ENCODE measurements at places on chromosomes 12 and 14. TPM values are rescaled to one million over a fixed set of nuclear protein-coding genes. Genes with fewer than 3 reads are reported as not detected.

The CMKLR1 gene
- 6.1 TPM for polyA plus RNA-seq

DNA sequence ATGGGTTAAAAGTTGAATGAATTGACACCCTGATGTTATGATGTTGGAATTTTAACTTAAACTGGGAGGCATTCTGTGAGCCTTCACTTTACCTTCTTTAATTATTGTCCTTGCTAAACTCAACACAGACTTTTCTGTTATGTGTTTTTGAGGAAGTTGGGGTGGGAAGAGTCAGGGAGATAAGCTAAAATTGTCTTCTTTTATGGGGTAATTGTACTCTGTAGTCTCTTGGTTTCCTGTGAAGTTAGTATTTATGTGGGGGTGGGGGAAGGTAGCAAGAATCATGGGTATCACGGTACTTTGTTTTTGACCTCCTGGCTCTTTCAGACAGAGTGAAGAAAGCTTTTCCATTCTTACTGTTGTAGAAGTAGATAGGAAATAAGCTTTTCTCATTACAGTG, 32.9 kb downstream of the RAB21 start:
- no peaks in the 10 kb centered on the region for H3K36me3 ChIP-seq
- no peak overlapping the region for H3K27ac ChIP-seq
- peaks cover 20% of the 10 kb centered on the region for H3K4me1 ChIP-seq
- no peak for DNase-seq

DNA sequence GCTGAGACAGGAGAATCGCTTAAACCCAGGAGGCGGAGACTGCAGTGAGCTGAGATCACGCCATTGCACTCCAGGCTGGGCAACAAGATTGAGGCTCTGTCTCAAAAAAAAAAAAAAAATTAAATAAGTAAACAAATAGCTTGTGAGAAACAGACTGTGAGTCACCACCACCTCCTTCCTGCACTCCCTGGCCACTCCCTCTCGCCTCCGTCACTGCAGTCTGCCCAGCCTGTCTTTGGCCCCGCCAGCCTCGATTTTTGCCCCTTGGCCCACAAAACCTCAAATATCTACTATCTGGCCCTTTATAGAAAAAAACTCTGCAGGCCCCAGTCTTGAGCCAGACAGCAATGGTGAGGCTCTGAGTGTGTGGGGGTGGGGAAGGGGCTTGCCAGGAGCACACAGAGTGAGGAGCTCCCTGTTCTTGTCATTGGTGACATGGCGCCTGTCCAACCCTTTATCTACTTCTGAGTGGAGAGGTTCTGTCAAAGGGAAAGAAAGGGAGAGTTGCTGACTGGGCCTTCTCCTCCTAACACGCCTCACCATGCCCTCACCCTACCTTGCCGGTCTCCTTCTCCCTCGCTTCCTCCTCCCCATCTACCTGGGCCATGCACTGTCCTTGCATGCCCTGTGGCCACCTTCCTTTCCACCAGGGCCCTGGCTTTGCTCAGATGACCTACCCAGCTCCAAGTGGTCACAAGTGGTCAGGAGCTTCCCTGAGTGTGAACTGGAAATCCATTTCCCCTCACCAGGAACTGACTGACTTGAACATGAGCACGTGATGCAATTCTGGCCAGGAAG, 22.1 kb downstream of the LGMN start:
- H3K27me3 ChIP-seq, result no peaks in the 10 kb centered on the region
- no peaks in the 10 kb centered on the region for H3K36me3 ChIP-seq

The SERPINA1 gene
- polyA plus RNA-seq, result 11.2 TPM

DNA sequence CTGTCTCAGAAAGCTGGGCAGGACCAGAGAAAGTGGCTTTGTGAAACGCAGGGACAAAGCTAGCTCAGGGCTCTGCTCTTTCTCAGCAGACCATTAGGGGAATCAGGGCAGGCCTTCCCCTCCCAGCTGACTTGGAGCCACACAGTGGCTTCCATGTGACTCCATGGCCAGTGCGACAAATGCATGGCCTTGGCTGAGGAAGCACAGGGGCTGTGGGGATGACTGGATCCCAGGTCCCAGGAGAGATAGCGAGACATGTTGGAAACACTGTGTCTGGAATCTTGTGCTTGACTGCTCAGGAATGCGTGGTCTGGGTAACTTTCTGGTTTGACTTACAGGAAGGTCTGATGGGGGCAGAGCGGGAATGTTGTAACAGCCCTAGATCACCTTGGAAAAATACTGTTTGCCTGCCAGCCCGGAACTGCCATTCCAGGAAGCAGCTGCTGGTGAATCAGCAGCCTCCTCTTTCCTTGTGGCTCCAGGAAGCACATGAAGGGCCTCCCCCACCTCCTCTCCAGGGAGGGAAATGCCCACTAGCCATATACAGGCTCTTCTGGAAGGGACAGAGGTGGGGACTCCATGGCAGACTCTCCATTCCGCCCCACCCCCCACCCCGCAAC, 133.5 kb upstream of the HIF1A start:
- peak; percentile 91 for DNase-seq
- no peaks in the 10 kb centered on the region for H3K36me3 ChIP-seq
- peak overlapping the region; percentile 95 for H3K27ac ChIP-seq
- H3K4me1 ChIP-seq, result peaks cover 61% of the 10 kb centered on the region

The C12orf54 gene
- polyA plus RNA-seq, result 5.6 TPM

GRCh38 chr14:93884950-93885349, 42.2 kb upstream of the FAM181A start:
- H3K4me3 ChIP-seq, result no peak overlapping the region
- no peaks in the 10 kb centered on the region for H3K4me1 ChIP-seq
- H3K36me3 ChIP-seq, result no peaks in the 10 kb centered on the region
- no peaks in the 10 kb centered on the region for H3K27me3 ChIP-seq
- DNase-seq, result no peak

The RPL41 gene
- polyA plus RNA-seq, result 2,153 TPM

The KRT83 gene
- not detected for polyA plus RNA-seq

The ASIC1 gene
- polyA plus RNA-seq, result 0.47 TPM

GRCh38 chr14:23931721-23932289, 21.8 kb upstream of the DHRS4 start:
- no peaks in the 10 kb centered on the region for H3K27me3 ChIP-seq
- no peak overlapping the region for H3K4me3 ChIP-seq

DNA sequence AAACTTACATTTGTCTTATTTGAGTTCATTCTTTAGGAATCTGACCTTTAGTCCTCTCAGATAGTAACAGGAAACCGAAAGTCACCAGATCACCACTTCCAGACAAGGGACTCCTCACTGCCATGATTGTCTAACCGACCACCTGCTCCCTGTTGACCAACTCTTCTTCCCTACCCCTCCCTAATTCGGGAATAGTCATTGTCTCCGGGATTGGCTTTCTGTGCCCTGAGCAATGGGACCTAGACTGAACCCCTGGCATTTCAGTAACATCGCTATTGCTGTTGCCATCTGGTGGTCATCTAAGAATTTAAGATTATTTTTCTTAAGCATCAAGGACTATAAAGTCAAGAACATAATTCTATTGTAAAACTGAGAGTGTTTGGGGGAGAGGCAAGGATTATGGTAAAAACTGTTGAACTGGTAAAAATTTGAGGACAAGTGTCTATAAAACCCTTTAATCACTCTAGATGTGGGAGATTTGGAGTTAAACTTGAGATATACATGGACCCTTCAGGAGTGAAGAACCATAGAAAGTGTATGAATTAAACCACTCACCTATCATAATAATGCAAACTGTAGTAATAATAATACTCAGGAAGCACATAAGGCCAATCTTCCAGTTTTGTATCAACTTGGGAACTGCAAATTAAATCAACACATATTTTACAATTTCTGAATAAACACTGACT, 6.3 kb downstream of the CLEC2A start:
- H3K36me3 ChIP-seq, result no peaks in the 10 kb centered on the region
- H3K4me3 ChIP-seq, result no peak overlapping the region
- DNase-seq, result peak; percentile 26
- no peak overlapping the region for H3K27ac ChIP-seq

The PLCZ1 gene
- not detected for polyA plus RNA-seq

The PZP gene
- polyA plus RNA-seq, result 0.17 TPM

DNA sequence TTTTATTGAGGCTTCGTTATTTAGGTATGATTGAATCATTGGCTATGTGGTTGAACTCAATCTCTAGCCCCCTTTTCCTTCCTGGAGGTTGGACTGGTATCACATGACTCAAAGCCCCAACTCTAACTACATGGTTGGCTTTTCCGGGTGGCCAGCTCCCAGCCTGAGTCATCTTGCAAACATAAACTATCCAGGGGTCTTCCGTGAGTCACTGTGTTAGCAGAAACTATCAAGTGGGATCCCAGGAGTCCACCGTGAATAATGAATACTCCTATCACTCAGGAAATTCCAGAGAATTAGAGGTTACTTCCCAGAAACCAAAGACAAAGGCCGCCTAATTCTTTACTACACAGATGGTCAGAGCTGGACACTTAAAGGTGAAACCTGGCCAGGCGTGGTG, 19.7 kb upstream of the PLEKHD1 start:
- no peak overlapping the region for H3K27ac ChIP-seq
- peaks cover 2% of the 10 kb centered on the region for H3K4me1 ChIP-seq
- H3K36me3 ChIP-seq, result no peaks in the 10 kb centered on the region
- H3K27me3 ChIP-seq, result no peaks in the 10 kb centered on the region
- DNase-seq, result no peak

GRCh38 chr14:35814371-35815005, 5.4 kb upstream of the RALGAPA1 start:
- H3K36me3 ChIP-seq, result no peaks in the 10 kb centered on the region
- no peaks in the 10 kb centered on the region for H3K27me3 ChIP-seq
- H3K4me1 ChIP-seq, result no peaks in the 10 kb centered on the region
- peak; percentile 52 for DNase-seq
- H3K4me3 ChIP-seq, result no peak overlapping the region

DNA sequence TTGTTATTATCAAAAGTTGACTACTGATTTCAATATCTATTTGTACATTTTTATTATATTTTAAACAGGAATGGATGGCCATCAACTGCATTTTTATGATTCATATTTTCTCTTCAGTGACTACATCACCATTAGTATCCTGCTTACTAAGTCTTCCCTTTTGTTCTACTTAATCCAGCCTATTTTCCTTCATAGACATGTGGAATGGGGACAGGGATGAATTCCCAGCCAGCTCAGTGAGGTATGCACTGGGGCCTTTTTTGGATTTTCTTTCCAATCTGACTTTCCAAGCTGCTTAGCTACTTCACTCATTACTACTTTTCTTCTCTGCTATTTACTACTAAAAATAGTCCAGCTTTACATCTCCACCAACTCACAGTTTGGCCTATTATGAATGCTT, 38.4 kb downstream of the AKAP6 start:
- no peaks in the 10 kb centered on the region for H3K27me3 ChIP-seq
- no peaks in the 10 kb centered on the region for H3K4me1 ChIP-seq
- DNase-seq, result no peak
- no peak overlapping the region for H3K4me3 ChIP-seq
- H3K27ac ChIP-seq, result no peak overlapping the region

The ARPC3 gene
- polyA plus RNA-seq, result 362 TPM

DNA sequence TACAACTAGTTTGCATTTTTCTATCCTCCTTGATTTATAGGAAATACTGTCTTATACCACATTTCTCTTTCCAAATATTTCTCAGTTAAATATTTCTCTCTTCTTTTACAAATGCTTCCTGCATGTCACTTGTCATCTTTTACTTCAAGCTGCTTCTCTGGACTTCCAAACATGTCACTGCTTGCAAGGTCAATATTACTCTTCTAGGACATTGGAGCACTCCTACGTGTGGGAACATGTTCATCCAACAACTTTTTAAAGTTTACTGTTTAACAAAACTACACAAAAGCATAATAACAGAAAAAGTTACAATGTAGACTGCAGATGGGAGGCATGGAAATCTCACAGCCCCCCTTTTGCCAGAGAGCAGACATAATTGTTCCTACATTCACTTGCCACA, 28.5 kb upstream of the CNTN1 start:
- DNase-seq, result no peak
- H3K27ac ChIP-seq, result no peak overlapping the region
- no peaks in the 10 kb centered on the region for H3K4me1 ChIP-seq
- no peaks in the 10 kb centered on the region for H3K36me3 ChIP-seq

The FSCB gene
- polyA plus RNA-seq, result not detected

The DNAI7 gene
- 1.8 TPM for polyA plus RNA-seq

GRCh38 chr12:50257236-50258166, 25.8 kb downstream of the LIMA1 start:
- no peak for DNase-seq
- H3K4me3 ChIP-seq, result no peak overlapping the region
- no peaks in the 10 kb centered on the region for H3K36me3 ChIP-seq
- H3K27me3 ChIP-seq, result no peaks in the 10 kb centered on the region
- peak overlapping the region; percentile 68 for H3K27ac ChIP-seq
- H3K4me1 ChIP-seq, result peaks cover 58% of the 10 kb centered on the region

- no peak overlapping the region for H3K4me3 ChIP-seq
- H3K27ac ChIP-seq, result no peak overlapping the region
- H3K27me3 ChIP-seq, result no peaks in the 10 kb centered on the region
- H3K36me3 ChIP-seq, result no peaks in the 10 kb centered on the region
- DNase-seq, result no peak
Observed at GRCh38 chr12:31004666-31005065, 69.0 kb upstream of the DDX11 start.

DNA sequence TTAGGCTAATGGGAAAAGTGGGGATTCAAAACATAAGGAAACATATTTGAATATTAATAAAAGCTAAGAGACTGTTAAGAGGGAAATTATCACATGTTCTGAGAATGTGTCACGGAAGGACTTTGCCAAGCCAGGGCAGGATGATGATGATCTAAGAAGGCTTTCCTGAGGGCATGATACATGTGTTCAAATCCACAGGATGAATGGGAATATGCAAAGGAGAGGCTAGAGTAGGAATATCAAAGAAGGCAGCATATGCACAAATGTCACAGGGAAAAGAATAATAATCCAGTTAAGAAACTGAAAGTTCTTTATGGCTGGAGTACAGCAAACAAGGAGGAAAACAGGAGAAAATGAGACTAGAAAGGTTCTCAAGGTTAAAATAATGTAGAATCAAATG, 107.0 kb downstream of the PTPRO start:
- no peak for DNase-seq
- H3K27me3 ChIP-seq, result no peaks in the 10 kb centered on the region
- H3K36me3 ChIP-seq, result no peaks in the 10 kb centered on the region
- no peaks in the 10 kb centered on the region for H3K4me1 ChIP-seq

The ARHGAP9 gene
- 46.4 TPM for polyA plus RNA-seq

- no peaks in the 10 kb centered on the region for H3K27me3 ChIP-seq
- no peak overlapping the region for H3K27ac ChIP-seq
- peaks cover 6% of the 10 kb centered on the region for H3K4me1 ChIP-seq
- no peak for DNase-seq
- H3K36me3 ChIP-seq, result peaks cover 4% of the 10 kb centered on the region
Observed at GRCh38 chr14:59503256-59503655, 18.9 kb downstream of the JKAMP start.

GRCh38 chr12:112112409-112113133, 4.0 kb upstream of the NAA25 start:
- H3K27ac ChIP-seq, result no peak overlapping the region
- H3K36me3 ChIP-seq, result no peaks in the 10 kb centered on the region
- no peaks in the 10 kb centered on the region for H3K27me3 ChIP-seq
- H3K4me1 ChIP-seq, result peaks cover 7% of the 10 kb centered on the region
- DNase-seq, result no peak

- DNase-seq, result no peak
- H3K36me3 ChIP-seq, result no peaks in the 10 kb centered on the region
- H3K27me3 ChIP-seq, result peaks cover 6% of the 10 kb centered on the region
- no peak overlapping the region for H3K27ac ChIP-seq
- no peaks in the 10 kb centered on the region for H3K4me1 ChIP-seq
Observed at GRCh38 chr12:54959291-54960018, 25.1 kb downstream of the TESPA1 start.

GRCh38 chr14:99589031-99589441, 15.0 kb downstream of the CCDC85C start:
- peak overlapping the region; percentile 68 for H3K27ac ChIP-seq
- H3K27me3 ChIP-seq, result no peaks in the 10 kb centered on the region
- peaks cover 60% of the 10 kb centered on the region for H3K4me1 ChIP-seq
- H3K4me3 ChIP-seq, result no peak overlapping the region

Data from adrenal gland (tissue), 19 donors.